ENCODE measurements at places on chromosomes 5 and 9.
A peak's percentile ranks its signal among the peaks of the same experiment; 100 is the strongest.

- H3K4me1 ChIP-seq, result peaks cover 16% of the 10 kb centered on the region
- peaks cover 38% of the 10 kb centered on the region for H3K27me3 ChIP-seq
- no peak overlapping the region for H3K27ac ChIP-seq
- H3K36me3 ChIP-seq, result no peaks in the 10 kb centered on the region
- no peak overlapping the region for H3K4me3 ChIP-seq
Observed at GRCh38 chr9:126519660-126520420, 93.9 kb upstream of the LMX1B start.

DNA sequence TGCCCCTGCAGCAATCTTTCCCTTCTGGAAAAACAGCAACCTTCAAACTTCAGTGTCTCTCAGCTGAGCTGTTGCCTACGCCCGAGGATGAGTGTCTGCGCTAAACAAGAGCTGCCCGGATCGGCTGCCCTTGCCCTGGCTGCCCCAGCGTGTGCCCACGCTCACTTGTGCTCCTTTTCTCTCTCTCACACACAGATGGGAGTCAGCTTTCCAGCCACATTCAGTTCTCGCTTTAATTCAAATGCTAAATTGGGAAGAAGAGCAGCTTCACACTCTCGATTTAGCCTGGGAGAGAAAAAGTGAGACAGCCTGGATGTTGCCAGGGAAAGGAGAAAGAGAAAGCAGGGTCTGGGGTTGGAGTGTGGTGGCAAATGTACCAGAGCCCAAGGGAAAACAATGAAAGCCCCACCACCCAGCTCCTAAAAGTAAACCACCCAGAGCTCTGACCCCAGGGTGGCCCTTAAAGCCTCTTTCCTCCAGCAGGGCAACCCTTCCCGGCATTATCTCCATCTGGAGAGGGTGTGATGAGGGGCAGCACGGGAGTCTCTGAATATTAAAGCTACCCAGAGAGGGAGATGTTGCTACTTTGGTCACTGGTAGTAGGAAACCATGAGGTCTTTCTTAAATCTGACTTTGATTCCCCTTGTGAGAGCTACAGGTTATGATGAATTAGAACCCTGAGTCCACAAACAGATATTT lies 9.9 kb upstream of the EGR1 start:
- 0 out of 2 replicates have a peak, but pooled peaks cover 3% of the 10 kb centered on the region for H3K4me1 ChIP-seq
- no peak for DNase-seq
- H3K27me3 ChIP-seq, result peaks cover 5% of the 10 kb centered on the region
- no peak overlapping the region for H3K4me3 ChIP-seq
- no peaks in the 10 kb centered on the region for H3K36me3 ChIP-seq

DNA sequence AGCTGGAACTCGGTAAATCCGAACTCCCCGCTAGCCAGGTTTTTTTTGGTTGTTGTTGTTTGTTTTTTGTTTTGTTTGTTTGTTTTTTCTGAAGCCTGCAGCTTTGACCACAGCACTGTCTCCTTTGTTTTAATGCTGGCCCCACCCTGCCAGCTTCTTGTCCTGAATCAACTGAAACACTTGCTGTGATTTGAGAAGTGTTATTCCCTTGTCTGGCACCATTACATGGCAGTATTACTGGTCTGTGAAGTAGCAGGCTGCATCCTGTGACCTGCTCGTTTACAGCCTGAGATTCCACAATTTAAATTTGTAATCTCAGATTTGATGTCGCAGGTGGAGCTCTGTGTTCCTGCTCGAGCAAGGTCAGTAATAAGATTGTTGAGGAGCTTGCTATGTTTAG lies 1.4 kb upstream of the SLC36A2 start:
- H3K4me1 ChIP-seq, result no peaks in the 10 kb centered on the region
- DNase-seq, result no peak
- no peaks in the 10 kb centered on the region for H3K36me3 ChIP-seq

GRCh38 chr5:71786337-71787055 lies 67.4 kb downstream of the CARTPT start:
- H3K27ac ChIP-seq, result no peak overlapping the region
- no peak overlapping the region for H3K4me3 ChIP-seq
- H3K36me3 ChIP-seq, result no peaks in the 10 kb centered on the region
- peaks cover 3% of the 10 kb centered on the region for H3K27me3 ChIP-seq
- peaks cover 18% of the 10 kb centered on the region for H3K4me1 ChIP-seq

DNA sequence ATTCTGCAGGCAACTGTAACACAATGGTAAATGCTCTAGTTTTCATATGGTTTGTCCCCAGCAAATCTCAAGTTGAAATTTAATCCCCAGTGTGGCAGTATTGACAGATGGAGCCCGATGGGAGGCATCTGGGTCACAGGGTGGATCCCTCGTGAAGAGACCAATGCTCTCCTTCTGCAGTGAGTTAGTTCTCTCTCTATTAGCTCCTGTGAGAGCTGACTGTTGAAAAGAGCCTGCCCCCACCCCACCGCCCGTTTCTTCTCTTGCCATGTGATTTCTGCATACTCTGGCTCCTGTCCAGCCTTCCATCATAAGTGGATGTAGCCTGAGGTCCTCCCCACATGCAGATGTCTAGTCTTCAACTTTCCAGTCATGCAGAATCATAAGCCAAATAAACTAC lies 27.0 kb downstream of the IARS1 start:
- no peak overlapping the region for H3K4me3 ChIP-seq
- no peaks in the 10 kb centered on the region for H3K27me3 ChIP-seq
- H3K4me1 ChIP-seq, result no peaks in the 10 kb centered on the region
- no peak for DNase-seq
- no peak overlapping the region for H3K27ac ChIP-seq

- H3K4me1 ChIP-seq, result no peaks in the 10 kb centered on the region
- DNase-seq, result no peak
- H3K27ac ChIP-seq, result no peak overlapping the region
- peaks cover 90% of the 10 kb centered on the region for H3K36me3 ChIP-seq
Observed at GRCh38 chr9:121156263-121156731, 45.4 kb downstream of the RAB14 start.

GRCh38 chr9:137168904-137169856 lies 671 bp downstream of the LRRC26 start:
- no peak overlapping the region for H3K27ac ChIP-seq
- DNase-seq, result no peak
- no peaks in the 10 kb centered on the region for H3K4me1 ChIP-seq
- no peak overlapping the region for H3K4me3 ChIP-seq

DNA sequence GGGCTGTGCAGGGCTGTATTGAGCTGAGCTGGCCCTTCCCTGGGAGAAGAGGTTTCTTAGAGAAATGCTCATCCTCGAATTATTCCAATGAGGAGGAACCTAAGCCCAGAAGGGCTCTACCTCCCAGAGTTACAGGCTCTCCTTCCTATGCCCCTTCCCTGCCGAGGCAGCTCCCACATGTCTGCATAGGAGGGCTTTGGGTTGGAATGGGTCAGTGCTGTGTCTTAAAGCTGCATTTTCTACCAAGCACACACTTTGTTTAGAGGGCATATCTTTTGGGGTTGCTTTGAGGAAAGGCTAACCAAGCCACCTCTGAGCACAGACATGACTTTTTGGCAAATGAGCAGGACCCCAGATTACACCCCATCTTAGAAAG lies 9.1 kb downstream of the NEK6 start:
- no peak overlapping the region for H3K27ac ChIP-seq
- no peaks in the 10 kb centered on the region for H3K4me1 ChIP-seq
- no peak overlapping the region for H3K4me3 ChIP-seq
- no peak for DNase-seq
- H3K36me3 ChIP-seq, result no peaks in the 10 kb centered on the region
- peaks cover 3% of the 10 kb centered on the region for H3K27me3 ChIP-seq

DNA sequence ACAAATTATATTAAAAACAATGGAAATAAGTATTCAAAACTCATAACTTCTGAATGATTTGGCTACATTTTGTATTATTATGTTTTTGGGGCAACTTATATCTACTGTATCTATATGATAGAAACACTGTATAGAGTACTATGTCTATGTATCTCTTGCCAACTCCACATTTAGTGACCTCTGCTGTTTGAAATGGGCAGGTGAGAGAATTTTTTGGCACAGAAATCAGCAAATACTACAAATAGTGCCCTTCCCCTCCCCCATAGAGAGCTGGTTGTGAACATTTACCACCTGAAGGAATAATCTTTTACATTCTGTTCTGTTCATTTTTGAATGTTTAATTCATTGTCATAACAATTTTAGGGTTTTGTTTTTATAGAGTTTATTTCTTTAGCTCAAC lies 545.3 kb downstream of the PDE4D start:
- no peak for DNase-seq
- H3K4me3 ChIP-seq, result no peak overlapping the region
- H3K27ac ChIP-seq, result no peak overlapping the region

DNA sequence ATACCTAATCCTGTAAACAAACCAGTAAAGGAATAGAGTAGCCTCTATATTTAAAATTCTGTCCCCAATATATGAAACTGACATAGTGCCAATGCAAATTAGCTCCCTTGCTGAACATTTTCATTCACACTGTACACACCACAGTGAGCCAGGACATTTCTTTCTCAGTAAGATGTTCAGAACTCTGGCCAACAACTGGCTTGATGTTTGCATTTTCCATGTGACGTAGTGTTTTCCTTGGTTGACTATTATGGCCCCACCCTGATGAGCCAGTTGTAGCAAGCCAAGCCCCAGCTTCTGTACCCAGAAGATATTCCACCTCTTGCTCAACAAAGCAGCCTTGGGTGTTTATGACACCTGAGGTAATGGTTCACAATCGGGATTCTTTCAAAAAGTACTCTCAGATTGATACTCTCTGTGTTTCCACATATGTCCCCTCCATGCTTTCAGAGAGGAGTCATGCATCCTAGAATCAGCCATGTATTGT lies 17.7 kb upstream of the ANXA1 start:
- H3K36me3 ChIP-seq, result no peaks in the 10 kb centered on the region
- peak overlapping the region; percentile 69 for H3K27ac ChIP-seq
- H3K4me1 ChIP-seq, result peaks cover 34% of the 10 kb centered on the region
- no peak overlapping the region for H3K4me3 ChIP-seq
- no peak for DNase-seq
- no peaks in the 10 kb centered on the region for H3K27me3 ChIP-seq

GRCh38 chr9:5841771-5842573 lies 9.1 kb upstream of the ERMP1 start:
- DNase-seq, result peak; percentile 80
- peaks cover 6% of the 10 kb centered on the region for H3K27me3 ChIP-seq
- peak overlapping the region; percentile 63 for H3K27ac ChIP-seq
- H3K4me3 ChIP-seq, result no peak overlapping the region

DNA sequence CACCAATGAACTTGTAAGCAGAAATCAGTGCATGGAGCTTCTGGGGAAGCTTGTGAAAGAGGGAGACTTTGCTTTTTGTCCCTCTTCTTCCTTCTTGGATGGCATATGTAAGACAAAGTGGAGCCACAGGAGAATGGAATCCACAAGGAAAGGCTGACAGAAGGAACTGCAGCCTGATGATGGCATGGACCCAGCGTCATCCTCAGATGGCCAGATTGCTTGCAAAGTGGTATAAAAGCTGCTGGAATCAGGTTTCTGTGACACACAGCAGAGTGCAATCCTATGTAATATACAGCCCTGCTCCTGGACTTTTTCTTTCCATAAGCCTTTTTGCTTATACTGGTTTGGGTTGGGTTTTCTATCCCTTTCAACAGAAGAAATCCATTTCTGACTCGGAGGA lies 31.4 kb upstream of the SPARC start:
- no peak overlapping the region for H3K27ac ChIP-seq
- no peak for DNase-seq
- no peaks in the 10 kb centered on the region for H3K27me3 ChIP-seq
- H3K36me3 ChIP-seq, result no peaks in the 10 kb centered on the region

DNA sequence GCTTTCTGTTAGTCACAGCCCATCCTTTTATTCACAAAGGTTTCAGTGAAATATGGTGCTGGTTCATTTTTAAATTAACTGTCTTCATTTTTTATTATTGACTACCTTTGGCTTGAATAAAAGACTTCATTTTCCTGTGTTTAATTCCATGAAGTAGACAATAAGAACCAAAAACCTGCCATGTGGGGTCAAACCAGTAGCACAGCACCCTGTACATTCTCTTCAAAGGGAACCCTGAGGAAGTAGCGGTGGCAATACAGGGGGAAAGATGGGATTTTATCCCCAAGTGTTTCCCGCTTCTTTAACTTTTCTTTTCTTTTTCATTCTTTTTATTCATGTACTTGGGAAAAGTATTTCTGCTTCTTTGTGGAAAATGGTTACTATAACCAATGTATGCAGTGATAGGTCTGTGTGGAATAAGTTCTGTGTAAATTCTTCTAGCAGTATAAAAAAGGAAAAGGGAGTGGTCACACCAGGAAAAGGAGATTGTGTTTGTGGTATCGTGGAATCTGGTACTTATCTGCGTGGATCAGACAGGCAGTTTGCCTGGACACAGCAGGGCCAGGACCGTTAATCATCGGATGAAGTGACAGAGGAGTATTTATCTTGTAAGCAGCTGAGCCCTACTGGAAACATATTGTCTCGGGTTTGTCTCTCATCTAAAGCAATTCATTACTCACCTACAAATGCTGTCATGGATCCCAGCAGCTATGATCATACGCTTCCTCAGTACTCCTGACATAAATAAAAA lies 94.2 kb downstream of the PPIC start:
- no peak overlapping the region for H3K4me3 ChIP-seq
- H3K4me1 ChIP-seq, result no peaks in the 10 kb centered on the region
- H3K36me3 ChIP-seq, result no peaks in the 10 kb centered on the region
- H3K27ac ChIP-seq, result no peak overlapping the region

GRCh38 chr9:68961587-68961986 lies 52.3 kb downstream of the PRKACG start:
- H3K4me1 ChIP-seq, result no peaks in the 10 kb centered on the region
- no peak overlapping the region for H3K27ac ChIP-seq
- H3K27me3 ChIP-seq, result no peaks in the 10 kb centered on the region
- DNase-seq, result no peak

DNA sequence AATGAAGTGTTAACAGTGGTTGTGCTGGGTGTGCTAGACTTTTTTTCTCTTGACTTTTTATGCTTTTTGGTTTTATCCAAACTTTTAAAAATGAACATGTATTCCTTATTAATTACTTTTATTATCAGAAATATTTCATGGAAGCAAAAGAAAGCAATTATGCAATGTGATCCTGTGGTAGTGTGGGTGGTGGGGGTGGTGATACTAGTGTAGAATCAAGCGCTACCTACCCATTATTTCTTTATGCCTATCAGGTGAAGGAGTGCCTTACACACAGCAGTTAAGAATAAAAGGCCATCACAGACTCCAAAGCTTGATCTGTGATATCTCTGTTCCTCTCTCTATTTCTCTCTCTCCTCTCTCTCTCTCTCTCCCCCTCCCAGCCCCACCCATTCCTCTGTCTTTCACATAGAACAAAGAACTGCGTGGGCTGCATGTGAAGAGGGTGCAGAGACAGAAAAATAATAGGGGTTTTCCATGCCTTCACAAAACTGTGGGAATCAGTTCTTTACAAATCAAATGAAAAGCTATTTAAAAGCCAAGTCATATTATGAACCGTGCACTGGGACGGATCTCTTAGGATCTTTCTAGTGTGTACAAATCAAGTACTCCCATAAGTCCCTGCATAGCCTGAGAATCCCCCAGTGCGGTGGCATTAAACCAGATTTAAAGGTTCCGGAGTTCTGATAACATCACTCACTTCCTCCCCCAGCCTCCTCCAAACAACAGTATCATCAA lies 351.2 kb downstream of the RAB3C start:
- H3K27me3 ChIP-seq, result no peaks in the 10 kb centered on the region
- H3K4me1 ChIP-seq, result no peaks in the 10 kb centered on the region
- H3K27ac ChIP-seq, result no peak overlapping the region
- no peak for DNase-seq

- no peaks in the 10 kb centered on the region for H3K27me3 ChIP-seq
- peak; percentile 63 for DNase-seq
- no peak overlapping the region for H3K27ac ChIP-seq
- no peak overlapping the region for H3K4me3 ChIP-seq
Observed at GRCh38 chr5:72063219-72063819, 44.0 kb upstream of the MAP1B start.

- peak overlapping the region; percentile 86 for H3K27ac ChIP-seq
- no peaks in the 10 kb centered on the region for H3K36me3 ChIP-seq
- H3K27me3 ChIP-seq, result no peaks in the 10 kb centered on the region
- H3K4me1 ChIP-seq, result peaks cover 46% of the 10 kb centered on the region
- DNase-seq, result peak; percentile 80
Observed at GRCh38 chr5:82676661-82677060, 398.5 kb upstream of the RPS23 start.

Measured in DND-41 (cell line).